ENCODE measurements at places on chromosomes 6 and 20. TPM values are rescaled to one million over a fixed set of nuclear protein-coding genes. Genes with fewer than 3 reads are reported as not detected.

Gene DLK2
- total RNA-seq = 0.18 TPM

Gene TXLNB
- 0.07 TPM for total RNA-seq

Gene GABRR1
- 0.24 TPM for total RNA-seq

Gene SFT2D1
- total RNA-seq = 48.0 TPM

Gene TMEM74B
- 10.9 TPM for total RNA-seq

Gene KIF13A
- total RNA-seq = 27.8 TPM

Gene HLA-DQB1
- total RNA-seq = 3.8 TPM

Gene IBTK
- total RNA-seq = 20.4 TPM

DNA sequence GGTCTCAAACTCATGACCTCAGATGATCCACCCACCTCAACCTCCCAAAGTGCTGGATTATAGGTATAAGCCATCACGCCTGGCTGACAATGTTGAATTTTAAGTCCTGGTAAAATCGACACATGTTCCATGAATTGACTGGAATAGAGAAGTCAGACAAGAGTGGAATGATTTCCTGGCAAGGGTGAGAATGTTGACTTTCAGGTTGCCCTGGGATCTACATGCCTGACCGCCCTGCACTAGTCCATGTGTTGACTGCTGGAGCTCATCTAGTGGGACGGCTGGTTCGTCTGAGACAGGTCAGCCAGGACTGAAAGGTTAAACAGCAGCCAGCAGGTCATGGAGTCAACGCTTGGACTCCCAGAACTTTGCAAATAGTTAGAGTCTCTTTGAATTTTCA, 88.8 kb downstream of the SASH1 start:
- no peaks in the 10 kb centered on the region for H3K36me3 ChIP-seq
- H3K4me3 ChIP-seq = no peak overlapping the region
- no peaks in the 10 kb centered on the region for H3K27me3 ChIP-seq
- peaks cover 8% of the 10 kb centered on the region for H3K4me1 ChIP-seq

DNA sequence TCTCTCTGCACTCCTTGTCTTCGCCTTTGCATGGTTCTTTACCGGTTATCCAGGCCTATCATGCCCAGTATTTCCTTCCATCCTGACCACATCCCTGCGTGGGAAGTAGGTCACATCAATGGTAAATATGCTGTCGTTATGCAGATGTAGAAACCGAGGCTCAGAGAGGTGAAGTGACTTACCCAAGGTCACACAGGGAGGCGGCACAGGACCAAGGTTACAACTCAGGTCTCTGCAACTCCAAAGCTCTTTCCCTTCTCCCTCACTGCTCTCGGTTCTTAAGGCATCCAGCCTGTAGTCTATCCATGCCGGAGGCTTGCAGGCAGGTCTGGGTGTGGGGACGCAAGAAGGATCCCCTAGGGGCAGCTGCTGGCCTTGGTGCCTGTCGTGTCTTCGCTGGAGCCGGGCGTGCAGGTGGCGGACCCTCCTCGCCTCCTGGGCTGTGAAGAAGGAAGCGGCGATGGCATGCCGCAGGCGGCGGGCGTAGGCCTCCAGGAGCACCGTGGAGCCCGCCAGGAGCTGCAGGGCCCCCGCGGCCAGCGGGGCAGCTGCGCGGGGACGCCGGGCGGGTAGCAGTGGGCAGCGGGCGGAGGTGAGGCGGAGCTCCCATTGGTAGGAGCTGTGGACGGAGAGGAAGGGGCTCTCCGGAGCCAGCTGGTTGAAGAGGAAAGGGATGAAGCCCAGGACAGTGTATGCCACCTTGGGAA, 9.1 kb downstream of the OCSTAMP start:
- H3K27ac ChIP-seq = no peak overlapping the region
- no peak overlapping the region for H3K4me3 ChIP-seq
- no peaks in the 10 kb centered on the region for H3K27me3 ChIP-seq
- H3K36me3 ChIP-seq = no peaks in the 10 kb centered on the region
- H3K4me1 ChIP-seq = peaks cover 13% of the 10 kb centered on the region
- no peak for DNase-seq

DNA sequence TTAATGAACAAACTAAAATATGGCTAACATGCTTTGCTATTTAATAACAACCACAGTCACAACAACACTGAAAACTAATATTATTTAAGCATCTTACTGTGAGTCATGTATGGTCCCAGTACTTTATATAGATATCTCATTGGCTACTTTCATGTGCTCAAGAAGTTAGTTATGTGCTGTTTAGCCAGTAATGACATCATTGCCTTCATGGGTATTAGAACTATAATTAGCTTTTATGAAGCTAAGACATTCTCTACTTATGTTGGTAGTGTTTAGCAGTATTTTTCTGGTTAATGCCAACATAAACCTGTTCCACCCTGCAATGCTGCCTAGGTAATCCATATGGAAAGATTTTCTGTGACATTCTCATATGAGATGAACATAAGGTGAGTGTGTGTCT, 56.1 kb downstream of the ADGRG6 start:
- no peaks in the 10 kb centered on the region for H3K27me3 ChIP-seq
- no peak for DNase-seq
- peaks cover 3% of the 10 kb centered on the region for H3K4me1 ChIP-seq
- H3K27ac ChIP-seq = no peak overlapping the region
- no peak overlapping the region for H3K4me3 ChIP-seq

- no peaks in the 10 kb centered on the region for H3K36me3 ChIP-seq
- H3K4me1 ChIP-seq = no peaks in the 10 kb centered on the region
- no peak for DNase-seq
Observed at GRCh38 chr6:138246650-138247440, 28.6 kb upstream of the PBOV1 start.

DNA sequence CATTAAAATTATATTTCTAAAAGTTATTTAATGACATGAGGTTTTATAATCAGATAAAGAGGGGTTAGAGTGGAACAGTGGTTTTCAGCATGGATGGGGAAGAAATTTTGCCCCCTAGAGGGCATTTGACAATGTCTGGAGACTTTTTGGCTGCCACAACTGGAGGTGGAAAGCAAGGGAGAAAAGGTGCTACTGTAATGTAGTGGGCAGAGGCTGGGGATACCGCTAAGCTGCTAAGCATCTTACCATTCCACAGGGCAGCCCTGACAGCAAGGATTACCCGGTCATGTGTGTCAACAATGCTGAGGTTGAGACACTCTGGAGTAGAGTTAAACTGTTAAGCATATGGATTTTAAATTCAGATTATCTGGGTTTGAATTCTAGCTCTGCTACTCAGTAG, 52.9 kb upstream of the FABP7 start:
- DNase-seq = peak; percentile 18
- no peak overlapping the region for H3K27ac ChIP-seq
- peaks cover 12% of the 10 kb centered on the region for H3K4me1 ChIP-seq
- H3K36me3 ChIP-seq = no peaks in the 10 kb centered on the region
- H3K27me3 ChIP-seq = no peaks in the 10 kb centered on the region

DNA sequence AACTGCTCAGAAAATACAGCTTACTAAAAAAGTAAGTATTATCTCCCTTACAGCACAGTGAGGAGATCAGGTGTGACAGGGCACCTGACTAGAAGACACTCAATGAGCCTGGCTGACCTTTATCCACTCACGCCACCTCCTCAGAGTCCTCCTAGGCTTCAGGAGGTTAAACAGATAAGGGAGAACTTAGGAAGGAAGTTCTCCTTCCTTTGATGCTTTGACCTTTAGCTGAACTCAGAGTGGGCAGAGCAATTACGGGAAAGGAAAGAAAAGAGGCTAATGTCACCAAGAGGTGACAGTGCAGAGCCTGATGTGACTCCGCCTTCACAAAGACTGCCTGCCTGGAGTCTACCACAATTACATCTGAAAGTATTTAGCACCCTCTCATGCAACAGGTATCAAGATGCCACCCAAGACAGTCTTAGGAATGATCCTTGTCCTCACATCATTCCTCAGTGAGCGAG, 36.7 kb downstream of the MAN1A1 start:
- no peak overlapping the region for H3K27ac ChIP-seq
- H3K27me3 ChIP-seq = no peaks in the 10 kb centered on the region
- H3K4me1 ChIP-seq = peaks cover 16% of the 10 kb centered on the region

DNA sequence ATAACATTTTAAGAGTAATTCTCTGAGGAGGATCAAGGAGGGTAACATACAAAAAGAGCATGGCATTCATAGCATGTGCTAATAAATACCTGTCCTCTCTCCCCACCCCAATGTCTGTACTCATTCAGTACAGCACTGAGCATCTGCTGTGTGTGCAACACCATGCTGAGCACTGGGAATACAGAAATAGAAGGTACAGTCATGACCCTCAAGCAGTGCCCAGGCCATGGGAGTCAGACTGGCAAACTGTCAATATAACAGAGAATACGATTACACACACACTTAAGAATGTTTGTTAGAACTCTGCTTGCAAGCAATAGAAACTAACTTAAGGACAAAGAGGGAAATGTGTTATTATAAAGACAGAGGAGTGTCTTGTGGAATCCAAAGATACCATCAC, 24.7 kb upstream of the ZFAND3 start:
- H3K36me3 ChIP-seq = no peaks in the 10 kb centered on the region
- DNase-seq = no peak
- H3K4me1 ChIP-seq = peaks cover 17% of the 10 kb centered on the region
- H3K27ac ChIP-seq = no peak overlapping the region
- H3K27me3 ChIP-seq = no peaks in the 10 kb centered on the region
- H3K4me3 ChIP-seq = no peak overlapping the region

DNA sequence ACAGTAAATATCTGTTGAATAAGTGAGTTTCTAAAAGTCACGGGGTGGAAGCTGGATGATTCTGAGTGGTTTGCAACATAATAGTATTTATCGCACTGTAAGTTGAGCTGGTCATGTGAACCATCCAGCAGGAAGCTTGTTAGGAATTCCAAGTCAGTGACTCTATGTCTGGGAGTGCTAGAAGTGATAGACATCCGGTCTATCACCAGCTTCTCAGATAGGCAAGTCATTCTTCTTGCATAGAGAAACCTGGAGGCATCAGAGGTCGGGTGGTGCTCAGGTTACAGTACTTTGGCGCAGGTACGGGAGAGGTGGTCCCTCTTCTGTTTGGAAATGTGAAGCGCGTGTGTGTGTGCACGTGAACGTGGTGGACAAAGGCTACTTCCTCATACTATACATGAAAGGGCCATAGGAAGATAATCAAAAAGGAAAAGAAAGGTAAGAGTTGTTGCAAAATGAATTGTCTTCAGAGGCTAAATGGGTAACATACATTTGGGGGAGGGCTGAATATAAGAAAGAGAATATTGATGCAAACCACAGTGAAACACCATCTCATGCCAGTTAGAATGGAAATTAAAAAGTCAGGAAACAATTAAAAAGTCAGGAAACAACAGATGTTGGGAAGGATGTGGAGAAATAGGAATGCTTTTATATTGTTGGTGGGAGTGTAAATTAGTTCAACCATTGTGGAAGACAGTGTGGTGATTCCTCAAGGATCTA, 299.3 kb upstream of the ZFP64 start:
- no peak for DNase-seq
- H3K4me3 ChIP-seq = no peak overlapping the region
- H3K27me3 ChIP-seq = no peaks in the 10 kb centered on the region

DNA sequence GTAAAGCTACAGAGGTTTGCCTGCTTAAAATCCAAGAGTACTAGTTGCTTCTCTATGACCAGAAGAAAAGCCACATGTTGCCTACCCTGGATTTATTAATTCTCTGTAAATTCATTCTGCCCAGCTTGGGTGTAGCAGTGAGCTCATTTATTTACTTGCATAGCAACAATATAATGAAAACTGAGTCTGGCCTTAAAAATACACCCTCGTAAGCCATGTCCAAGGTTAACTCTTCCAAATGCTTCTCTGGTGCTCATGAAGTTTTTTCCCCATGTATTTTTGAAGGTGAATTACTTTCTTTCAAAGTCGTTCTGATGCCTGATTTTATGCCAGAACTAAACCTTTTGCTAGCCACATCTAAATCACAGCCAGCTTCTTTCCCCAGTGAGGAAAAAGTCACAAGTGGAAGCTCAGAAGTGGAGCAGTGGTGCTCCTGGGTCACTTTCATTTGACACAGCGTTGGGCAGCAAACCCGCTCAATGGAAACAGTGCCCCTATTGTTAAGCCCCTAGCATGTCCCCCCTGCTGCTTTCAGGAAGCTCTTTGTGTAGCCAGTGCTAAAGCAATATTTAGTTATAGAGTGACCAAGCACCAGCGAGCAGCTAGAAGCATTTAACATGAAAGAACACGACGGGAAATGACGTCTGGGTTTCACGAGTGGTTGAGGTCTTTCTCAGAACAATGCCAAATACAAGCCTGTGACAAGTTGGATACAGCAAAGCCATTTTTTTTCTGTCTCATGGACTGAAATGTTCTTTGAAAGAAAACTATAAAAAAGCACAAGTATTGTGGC, 29.8 kb downstream of the NEDD9 start:
- DNase-seq = peak; percentile 39
- H3K4me1 ChIP-seq = peaks cover 55% of the 10 kb centered on the region
- peaks cover 10% of the 10 kb centered on the region for H3K36me3 ChIP-seq
- H3K27ac ChIP-seq = peak overlapping the region; percentile 73
- peak overlapping the region; percentile 30 for H3K4me3 ChIP-seq
- no peaks in the 10 kb centered on the region for H3K27me3 ChIP-seq

DNA sequence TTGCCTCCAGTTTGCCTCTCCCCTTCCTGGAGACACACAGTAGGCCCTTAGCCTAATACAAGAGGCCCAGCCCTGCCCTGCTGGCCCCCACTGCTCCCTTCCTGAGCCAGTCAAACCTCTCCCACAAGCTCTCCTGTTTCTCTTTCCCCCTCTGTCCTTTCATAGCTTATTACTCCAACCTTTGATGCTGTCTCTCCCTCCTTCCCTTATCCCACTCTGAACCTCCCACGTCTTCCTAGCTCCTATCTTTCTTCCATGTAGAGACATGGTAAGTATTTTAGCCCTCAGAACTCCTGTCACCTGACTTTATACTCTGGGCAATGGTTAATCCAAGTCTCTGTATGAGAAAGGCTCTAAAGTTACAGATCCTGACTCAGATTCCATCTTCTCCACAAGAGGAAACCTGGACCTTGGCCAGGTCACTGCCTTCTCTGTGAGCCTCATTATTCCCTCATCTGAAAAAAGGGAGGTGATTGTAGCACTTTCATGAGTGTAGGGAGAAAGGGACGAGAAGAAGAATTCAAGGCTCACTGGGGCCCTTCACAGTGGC, 6.7 kb downstream of the TGIF2 start:
- H3K4me3 ChIP-seq = no peak overlapping the region
- peak overlapping the region; percentile 44 for H3K27ac ChIP-seq
- H3K4me1 ChIP-seq = peaks cover 39% of the 10 kb centered on the region
- H3K27me3 ChIP-seq = no peaks in the 10 kb centered on the region

DNA sequence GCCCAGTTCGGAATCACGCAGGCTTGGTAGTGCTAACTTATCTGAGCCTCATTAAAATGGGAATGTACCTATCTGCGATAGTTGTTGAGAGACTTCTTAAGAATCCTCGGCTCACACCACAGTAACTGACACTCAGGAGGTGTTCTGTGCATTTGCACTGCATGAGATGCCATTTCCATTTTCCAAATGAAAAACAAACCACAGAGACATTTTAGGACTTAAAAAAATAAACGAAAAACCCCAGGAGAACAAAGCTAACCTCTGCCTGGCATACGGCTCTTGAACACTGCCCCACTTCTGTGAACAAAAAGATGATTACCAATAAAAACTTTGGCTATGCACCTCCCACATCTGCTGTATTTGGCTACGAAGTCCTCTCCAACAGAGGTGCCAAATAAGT, 37.6 kb downstream of the BEND3 start:
- DNase-seq = no peak
- H3K36me3 ChIP-seq = peaks cover 22% of the 10 kb centered on the region
- no peak overlapping the region for H3K4me3 ChIP-seq
- no peak overlapping the region for H3K27ac ChIP-seq
- H3K4me1 ChIP-seq = peaks cover 13% of the 10 kb centered on the region
- no peaks in the 10 kb centered on the region for H3K27me3 ChIP-seq

- H3K36me3 ChIP-seq = no peaks in the 10 kb centered on the region
- no peak overlapping the region for H3K27ac ChIP-seq
Observed at GRCh38 chr6:162032620-162033019, 694.9 kb downstream of the PRKN start.

Data from WTC11 (cell line).